ENCODE measurements at places on chromosomes 16 and 17. TPM values are rescaled to one million over a fixed set of nuclear protein-coding genes. Genes with fewer than 3 reads are reported as not detected.

The HBA2 gene
- 104 TPM for total RNA-seq

The NRN1L gene
- 0.69 TPM for total RNA-seq

DNA sequence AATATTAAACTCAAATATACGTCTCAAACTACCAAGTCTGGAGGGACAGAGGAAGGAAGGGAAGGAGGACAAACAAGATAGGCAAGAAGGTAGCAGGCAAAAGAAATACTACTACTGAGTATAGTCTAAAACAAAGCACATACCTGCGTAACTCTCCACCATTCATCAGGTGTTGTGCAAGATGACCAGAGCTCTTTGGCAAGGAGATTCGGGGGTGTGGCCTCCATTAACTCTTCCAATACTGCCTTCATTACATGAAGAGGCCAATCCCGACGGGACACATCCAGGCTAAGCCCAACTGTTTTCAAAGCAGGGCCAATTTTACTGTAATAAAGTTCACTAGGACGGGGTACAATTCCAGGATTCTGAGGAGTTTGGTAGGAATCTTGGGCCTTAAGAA, 38.2 kb upstream of the ARL6IP1 start:
- H3K27ac ChIP-seq = no peak overlapping the region
- no peak for DNase-seq
- H3K4me1 ChIP-seq = no peaks in the 10 kb centered on the region
- no peak overlapping the region for H3K4me3 ChIP-seq
- H3K36me3 ChIP-seq = peaks cover 89% of the 10 kb centered on the region

- H3K27me3 ChIP-seq = no peaks in the 10 kb centered on the region
- no peaks in the 10 kb centered on the region for H3K4me1 ChIP-seq
Measured at GRCh38 chr17:61662741-61663140, 71.7 kb upstream of the NACA2 start.

DNA sequence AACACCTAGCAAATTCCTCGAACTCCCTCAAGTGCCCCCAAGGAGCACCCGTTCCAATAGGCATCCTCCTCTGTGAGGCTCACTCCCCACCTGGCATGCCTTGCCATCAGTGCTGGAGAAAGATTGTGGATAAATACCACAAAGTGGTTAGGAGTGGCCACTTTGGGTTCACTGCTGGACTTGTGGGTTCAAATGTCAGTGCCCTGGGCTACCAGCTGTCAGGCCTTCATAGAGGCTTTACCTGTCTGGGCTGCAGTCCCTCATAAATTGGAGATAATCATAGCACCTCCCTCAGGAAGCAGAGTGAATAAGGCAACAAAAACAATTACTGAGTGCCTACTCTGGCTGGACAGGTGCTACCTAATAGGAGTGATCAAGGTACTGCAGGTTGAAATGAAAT, 1.5 kb upstream of the SYT17 start:
- no peak overlapping the region for H3K4me3 ChIP-seq
- H3K4me1 ChIP-seq = peaks cover 18% of the 10 kb centered on the region
- no peak overlapping the region for H3K27ac ChIP-seq

- H3K36me3 ChIP-seq = no peaks in the 10 kb centered on the region
- no peak overlapping the region for H3K4me3 ChIP-seq
- no peaks in the 10 kb centered on the region for H3K27me3 ChIP-seq
Measured at GRCh38 chr17:41782142-41782541, 4.4 kb downstream of the JUP start.

- peaks cover 29% of the 10 kb centered on the region for H3K4me1 ChIP-seq
- peak overlapping the region; percentile 2 for H3K4me3 ChIP-seq
- H3K36me3 ChIP-seq = no peaks in the 10 kb centered on the region
- H3K27me3 ChIP-seq = no peaks in the 10 kb centered on the region
- H3K27ac ChIP-seq = peak overlapping the region; percentile 84
Measured at GRCh38 chr16:56965149-56966092, 3.7 kb downstream of the CETP start.

- peaks cover 29% of the 10 kb centered on the region for H3K4me1 ChIP-seq
- no peak overlapping the region for H3K4me3 ChIP-seq
- H3K27me3 ChIP-seq = no peaks in the 10 kb centered on the region
- DNase-seq = no peak
- H3K27ac ChIP-seq = no peak overlapping the region
- peaks cover 5% of the 10 kb centered on the region for H3K36me3 ChIP-seq
Measured at GRCh38 chr17:69323806-69324205, 3.1 kb downstream of the ABCA5 start.

GRCh38 chr17:62067165-62068145, 2.4 kb upstream of the MED13 start:
- H3K27ac ChIP-seq = no peak overlapping the region
- peaks cover 24% of the 10 kb centered on the region for H3K36me3 ChIP-seq
- no peaks in the 10 kb centered on the region for H3K27me3 ChIP-seq
- H3K4me3 ChIP-seq = no peak overlapping the region
- peaks cover 27% of the 10 kb centered on the region for H3K4me1 ChIP-seq

GRCh38 chr17:29579866-29580771, 9.3 kb downstream of the GIT1 start:
- peaks cover 27% of the 10 kb centered on the region for H3K4me1 ChIP-seq
- no peaks in the 10 kb centered on the region for H3K27me3 ChIP-seq
- no peak overlapping the region for H3K4me3 ChIP-seq
- peak; percentile 82 for DNase-seq

DNA sequence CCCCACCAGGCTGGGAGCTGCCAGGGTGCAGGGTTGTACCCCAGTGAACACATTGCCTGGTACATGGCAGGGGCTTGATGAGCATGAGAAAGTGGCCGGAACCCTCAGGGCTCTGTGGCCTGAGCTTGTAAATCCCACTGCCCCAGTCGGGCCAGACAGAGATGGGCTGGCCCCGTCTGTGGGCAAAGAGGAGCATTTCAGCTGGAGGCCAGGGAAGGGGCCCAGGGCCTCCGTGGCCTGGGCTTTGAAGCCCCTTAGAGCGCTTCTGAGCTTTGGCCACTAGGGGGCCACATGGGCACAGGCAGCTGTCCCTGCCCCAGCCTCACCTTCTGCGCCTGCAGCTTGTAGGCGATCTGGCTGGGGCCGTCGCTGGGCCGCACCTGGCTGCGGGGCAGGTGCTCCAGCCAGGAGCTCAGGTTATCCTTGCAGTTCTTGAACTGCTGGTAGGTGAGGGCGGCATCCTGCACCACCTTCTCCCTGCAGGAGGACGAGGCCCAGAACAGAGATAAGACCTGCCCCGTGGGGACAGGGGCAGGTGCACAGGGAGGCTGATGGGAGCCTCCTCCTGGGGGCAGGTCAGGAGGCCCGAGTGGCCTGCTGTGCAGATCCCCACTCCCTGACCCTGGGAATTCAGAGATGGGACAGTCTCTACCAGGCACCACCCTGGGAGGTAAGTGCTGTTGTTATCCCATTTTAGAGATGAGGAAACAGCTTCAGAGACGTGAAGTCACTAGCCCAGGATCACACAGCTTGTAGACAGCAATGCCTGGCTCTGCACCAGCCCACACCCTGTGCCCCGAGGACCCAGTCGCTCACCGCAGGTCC, 12.8 kb downstream of the EVPL start:
- no peak overlapping the region for H3K4me3 ChIP-seq
- peak; percentile 66 for DNase-seq
- H3K27me3 ChIP-seq = no peaks in the 10 kb centered on the region
- no peaks in the 10 kb centered on the region for H3K36me3 ChIP-seq
- peaks cover 5% of the 10 kb centered on the region for H3K4me1 ChIP-seq

- H3K36me3 ChIP-seq = peaks cover 65% of the 10 kb centered on the region
- no peak overlapping the region for H3K27ac ChIP-seq
- H3K4me3 ChIP-seq = no peak overlapping the region
- DNase-seq = no peak
- peaks cover 54% of the 10 kb centered on the region for H3K4me1 ChIP-seq
Measured at GRCh38 chr16:16021020-16021419, 71.6 kb downstream of the ABCC1 start.
